C1 segment of cervical spinal cord (tissue), 14 donors: ENCODE measurements at places on chromosomes 7 and 10.

- DNase-seq = no peak
These were observed 52.4 kb downstream of the CASD1 start for GRCh38 chr7:94561841-94562514.

- DNase-seq = no peak
These were observed 43.8 kb upstream of the GPR26 start for GRCh38 chr10:123622381-123622780.

GRCh38 chr7:27125986-27126394 is 4.6 kb downstream of the HOXA4 start:
- no peak for DNase-seq

GRCh38 chr7:111835066-111835465 is 272.8 kb upstream of the IMMP2L start:
- no peak for DNase-seq

- no peak for DNase-seq
These were observed 6.6 kb upstream of the ABCC2 start for GRCh38 chr10:99775850-99776249.

DNA sequence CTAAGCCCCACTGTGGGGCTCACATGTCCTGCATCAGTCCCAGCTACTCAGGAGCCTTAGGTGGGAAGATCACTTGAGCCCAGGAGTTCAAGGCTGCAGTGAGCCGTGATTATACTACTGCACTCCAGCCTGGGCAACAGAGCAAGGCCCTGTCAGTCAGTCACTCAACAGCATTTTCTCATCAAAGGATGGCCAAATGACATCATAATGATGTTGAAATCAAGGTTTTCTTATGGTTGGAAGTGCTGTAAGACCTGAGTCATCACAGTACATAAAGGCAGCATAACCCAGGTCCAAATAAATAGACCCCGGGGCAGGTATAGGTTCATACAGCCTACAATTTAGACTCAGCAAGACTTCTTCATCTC is 341.1 kb downstream of the PARD3 start:
- no peak for DNase-seq

DNA sequence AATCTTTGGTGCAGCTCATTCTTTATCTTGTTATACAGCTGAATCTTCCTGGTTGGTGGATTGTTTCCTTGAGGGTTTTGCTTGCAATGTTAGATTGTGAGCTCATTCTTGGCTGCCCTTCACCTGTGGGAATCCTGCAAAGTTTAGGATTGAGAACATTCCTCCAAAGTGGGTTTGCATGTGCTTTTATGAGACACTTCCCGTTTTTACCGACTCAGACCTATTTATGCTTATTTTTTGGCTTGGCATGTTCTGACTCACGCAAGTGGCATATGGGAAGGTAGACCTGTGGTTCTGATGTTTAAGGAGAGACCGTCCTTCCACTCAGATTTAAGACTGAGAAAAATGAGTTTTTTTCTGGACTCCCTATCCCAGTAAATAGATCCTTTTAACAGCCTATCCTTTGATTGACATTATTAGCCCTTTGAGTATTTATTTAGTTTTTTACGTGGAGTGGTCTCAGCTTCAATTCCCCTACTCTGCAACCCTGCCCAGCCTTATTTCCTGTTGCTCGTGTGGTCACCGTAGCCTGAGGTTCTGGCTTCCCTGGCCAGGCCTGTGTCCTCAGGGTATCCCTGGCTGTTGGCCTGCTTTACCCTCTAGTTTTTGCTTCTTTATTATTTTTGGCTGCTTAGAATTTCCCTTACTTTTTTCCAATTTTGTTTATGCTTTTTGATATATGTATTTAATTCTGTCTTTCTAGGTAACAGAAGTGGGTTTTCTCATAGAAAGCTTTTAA is 13.4 kb upstream of the PRF1 start:
- no peak for DNase-seq

GRCh38 chr7:76352193-76352592 is 6.6 kb downstream of the YWHAG start:
- DNase-seq = no peak

DNA sequence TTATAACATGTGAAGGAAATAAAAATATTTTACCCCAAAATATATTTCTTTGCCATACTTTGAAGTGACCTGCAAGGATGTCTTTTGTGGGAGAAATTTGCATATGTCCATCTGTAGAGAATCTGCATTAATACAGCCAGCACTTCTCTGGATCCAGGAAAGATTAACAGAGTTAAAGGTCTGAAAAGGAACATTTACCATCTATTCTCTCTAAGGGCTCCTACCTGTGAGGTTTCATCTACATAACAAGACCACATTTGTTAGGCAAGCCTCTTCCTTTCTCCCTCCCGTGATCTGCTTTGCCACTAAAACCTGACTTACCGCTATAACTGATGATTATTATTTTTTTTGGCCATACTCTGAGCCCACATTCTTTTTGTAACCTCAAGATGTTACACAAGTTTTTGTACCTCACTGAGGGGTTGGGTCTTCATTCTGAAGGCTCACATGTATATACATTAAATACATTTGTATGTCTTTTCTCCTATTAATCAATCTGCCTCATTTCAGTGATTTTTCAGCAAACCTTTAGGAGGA is 129.4 kb downstream of the AKR1D1 start:
- DNase-seq = no peak

DNA sequence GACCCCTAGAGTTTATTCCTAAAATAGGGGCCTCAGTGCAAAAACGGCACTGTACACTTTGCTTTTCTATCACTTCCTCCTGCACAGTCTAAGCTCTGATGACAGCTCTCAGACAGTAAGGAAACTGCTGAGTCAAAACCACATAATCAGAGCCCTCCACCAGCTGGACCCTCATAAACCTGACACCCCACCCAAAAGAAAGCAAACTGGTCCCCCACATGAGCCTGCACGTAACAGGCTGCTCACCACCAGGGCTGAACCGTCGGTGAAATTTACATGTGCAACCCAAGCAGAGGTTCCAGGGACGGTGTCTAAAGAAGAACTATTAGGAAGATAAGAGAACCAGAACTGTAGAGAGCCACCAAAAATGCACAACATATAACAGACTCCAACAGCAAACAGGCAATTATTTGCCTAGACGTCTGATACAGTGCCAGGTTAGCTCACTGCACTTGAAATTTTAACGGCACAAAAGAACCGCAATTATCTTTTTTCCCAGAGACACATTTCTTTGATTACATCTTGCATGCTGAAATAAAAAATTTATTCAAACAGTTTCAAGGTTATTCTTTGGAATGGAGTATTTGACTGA is 19.6 kb downstream of the SGMS1 start:
- no peak for DNase-seq
